Stimulated activated CD4-positive, alpha-beta T cell treated with anti-CD3 and anti-CD28 coated beads, Interleukin-15, amount 100 ng/mL, for 1 hour (primary cell): ENCODE measurements at places on chromosomes 7 and 10.

GRCh38 chr10:129165076-129165720 is 301.8 kb upstream of the MGMT start:
- DNase-seq, result no peak

DNA sequence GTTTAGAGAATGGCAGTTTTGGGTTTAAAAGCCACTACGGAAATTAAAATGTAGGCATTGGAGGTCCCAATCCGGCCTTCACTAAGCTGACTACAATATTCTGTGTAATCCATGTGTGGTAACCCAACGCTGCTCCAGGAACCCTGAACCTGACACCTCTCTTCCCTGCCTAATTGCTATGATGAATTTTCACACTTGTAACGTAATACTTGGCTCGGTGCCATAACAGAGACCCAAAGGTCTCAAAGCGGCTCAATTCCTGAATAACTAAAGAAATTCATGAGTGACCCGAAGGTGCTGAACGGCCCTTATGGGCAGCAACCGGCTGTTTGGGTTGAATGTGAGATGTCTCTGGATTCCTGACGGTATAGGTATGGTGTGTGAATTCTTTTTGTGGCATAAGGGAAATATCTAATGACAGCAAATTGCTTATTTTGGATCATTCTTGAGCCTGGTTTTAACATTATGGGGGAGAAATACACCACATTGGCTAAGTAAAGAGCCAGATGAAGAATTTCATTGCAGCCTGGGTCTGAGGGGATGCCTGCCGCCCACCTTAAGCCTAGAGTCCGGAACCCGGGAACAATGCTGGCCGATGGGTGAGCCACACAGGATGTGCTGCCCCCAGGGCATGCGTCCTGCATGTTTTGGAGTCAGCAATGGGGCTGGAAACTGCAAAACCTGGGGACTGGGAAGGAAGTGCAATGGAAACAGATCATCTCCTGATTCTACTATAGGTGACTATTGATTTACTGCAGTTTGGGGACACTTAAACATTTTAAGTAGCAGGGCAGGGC is 69.7 kb upstream of the FZD8 start:
- no peak for DNase-seq

DNA sequence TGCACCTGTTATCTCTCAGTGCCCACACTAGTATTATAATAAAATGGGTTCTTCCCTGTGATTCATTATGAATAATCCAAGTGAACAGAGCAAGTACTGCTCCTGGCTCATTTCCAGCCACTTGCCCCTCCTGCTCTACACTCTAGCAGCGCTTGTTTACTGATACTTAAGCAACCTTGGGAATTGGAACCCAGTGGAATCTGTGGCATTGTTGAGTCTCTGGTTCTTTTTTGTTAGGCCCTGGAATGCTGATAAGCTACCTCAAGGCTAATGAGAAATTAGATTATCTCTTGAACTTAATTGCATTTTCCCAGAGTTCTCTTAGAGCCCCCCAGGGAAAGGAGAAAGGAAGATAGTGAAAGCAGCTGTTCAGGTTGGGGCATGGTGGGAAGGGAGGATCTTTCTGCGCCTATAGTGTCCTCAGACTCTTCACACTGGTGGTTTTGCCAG is 34.0 kb downstream of the PRKAR2B start:
- no peak for DNase-seq

DNA sequence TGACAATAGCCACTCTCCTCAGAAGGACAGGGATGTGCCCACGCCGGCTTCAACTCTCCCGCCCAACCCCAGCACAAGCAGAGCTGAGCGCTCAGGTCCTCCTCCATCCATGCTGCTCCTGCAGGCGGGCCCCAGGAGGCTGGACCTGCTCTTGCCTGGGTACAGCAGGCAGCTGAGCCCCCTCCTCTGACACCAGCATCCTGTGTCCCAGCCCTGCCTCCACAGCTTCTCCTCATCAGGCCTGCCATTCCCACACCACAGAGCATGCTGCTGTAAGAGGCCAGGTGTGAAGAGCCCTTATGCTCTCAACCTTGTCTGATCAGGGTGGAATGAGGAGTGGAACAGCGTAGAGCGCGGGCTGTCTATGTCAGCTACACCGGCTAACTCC is 302.2 kb downstream of the PTPRN2 start:
- no peak for DNase-seq

DNA sequence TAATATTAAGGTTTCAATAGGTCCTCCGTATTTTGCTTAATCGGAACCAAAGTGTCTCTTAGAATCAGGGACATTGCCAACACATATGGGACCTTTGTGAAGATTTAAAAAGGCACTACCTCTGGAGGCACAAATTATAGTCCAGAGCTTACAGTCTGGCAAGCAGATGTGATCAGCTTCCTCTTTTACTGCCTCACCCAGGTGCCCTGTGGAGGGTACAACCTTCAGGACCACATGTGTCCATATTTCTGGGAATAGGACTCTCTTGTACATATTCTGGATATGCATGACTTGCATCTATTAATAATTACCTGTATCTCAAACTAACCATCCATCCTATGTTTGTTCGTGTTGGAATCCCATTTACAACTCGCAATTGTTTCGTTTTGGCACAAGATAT is 60.0 kb downstream of the HGF start:
- no peak for DNase-seq

GRCh38 chr10:22624287-22624738 is 90.1 kb downstream of the PIP4K2A start:
- DNase-seq, result no peak

GRCh38 chr7:83806538-83806937 is 157.6 kb upstream of the SEMA3E start:
- DNase-seq, result no peak

DNA sequence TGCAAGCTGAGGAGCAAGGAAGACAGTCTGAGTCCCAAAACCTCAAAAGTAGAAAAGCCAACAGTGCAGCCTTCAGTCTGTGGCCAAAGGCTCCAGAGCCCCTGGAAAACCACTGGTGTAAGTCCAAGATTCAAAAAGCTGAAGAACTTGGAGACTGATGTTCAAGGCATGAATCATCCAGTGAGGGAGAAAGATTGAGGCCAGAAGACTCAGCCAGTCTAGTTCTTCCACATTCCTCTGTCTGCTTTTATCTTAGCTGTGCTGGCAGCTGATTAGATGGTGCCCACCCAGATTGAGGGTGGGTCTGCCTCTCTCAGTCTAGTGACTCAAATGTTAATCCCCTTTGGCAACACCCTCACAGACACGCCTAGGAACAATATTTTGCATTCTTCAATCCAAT is 20.1 kb upstream of the MDFIC start:
- DNase-seq, result no peak
